ENCODE measurements at places on chromosomes 12 and 14. TPM values are rescaled to one million over a fixed set of nuclear protein-coding genes. Genes with fewer than 3 reads are reported as not detected.

IAPP gene
- total RNA-seq: not detected

RTL1 gene
- total RNA-seq: 0.37 TPM

ARMH4 gene
- total RNA-seq: 39.9 TPM

- no peak for DNase-seq
Measured at GRCh38 chr12:126430921-126431320, 1365.7 kb downstream of the AACS start.

DNA sequence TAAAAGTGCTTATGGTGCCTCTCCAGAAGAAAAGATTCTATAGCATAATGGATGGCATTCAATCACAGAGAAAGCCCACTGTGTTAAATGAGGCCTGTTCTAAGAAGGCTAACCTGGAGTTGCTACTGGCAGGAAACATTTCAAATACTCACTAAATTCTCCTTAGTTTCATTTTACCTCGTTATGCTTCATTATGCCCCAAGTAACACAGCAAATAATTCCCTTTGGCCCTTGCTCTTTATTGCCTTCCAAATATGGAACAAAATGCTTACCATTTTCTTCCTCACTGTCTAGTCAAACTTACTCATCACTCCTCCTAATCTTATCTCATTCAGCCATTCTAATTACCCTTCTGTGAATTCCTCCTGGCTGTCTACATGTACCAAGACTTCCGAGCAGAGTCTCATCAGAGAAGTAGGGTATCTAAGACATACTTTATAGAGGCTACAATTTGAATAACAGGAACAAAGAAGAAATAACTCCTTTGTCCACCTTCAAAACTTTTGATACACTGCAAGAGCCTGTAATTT is 292.1 kb upstream of the CLEC14A start:
- DNase-seq: no peak

NEUROD4 gene
- 0.11 TPM for total RNA-seq

RIN3 gene
- 9.1 TPM for total RNA-seq

GRCh38 chr12:92471551-92471950 is 231.2 kb upstream of the PLEKHG7 start:
- no peak for DNase-seq

- DNase-seq: no peak
Measured at GRCh38 chr14:74459289-74459946, 33.4 kb upstream of the SYNDIG1L start.

- DNase-seq: no peak
Measured at GRCh38 chr14:105156414-105157375, 11.9 kb downstream of the JAG2 start.

DNA sequence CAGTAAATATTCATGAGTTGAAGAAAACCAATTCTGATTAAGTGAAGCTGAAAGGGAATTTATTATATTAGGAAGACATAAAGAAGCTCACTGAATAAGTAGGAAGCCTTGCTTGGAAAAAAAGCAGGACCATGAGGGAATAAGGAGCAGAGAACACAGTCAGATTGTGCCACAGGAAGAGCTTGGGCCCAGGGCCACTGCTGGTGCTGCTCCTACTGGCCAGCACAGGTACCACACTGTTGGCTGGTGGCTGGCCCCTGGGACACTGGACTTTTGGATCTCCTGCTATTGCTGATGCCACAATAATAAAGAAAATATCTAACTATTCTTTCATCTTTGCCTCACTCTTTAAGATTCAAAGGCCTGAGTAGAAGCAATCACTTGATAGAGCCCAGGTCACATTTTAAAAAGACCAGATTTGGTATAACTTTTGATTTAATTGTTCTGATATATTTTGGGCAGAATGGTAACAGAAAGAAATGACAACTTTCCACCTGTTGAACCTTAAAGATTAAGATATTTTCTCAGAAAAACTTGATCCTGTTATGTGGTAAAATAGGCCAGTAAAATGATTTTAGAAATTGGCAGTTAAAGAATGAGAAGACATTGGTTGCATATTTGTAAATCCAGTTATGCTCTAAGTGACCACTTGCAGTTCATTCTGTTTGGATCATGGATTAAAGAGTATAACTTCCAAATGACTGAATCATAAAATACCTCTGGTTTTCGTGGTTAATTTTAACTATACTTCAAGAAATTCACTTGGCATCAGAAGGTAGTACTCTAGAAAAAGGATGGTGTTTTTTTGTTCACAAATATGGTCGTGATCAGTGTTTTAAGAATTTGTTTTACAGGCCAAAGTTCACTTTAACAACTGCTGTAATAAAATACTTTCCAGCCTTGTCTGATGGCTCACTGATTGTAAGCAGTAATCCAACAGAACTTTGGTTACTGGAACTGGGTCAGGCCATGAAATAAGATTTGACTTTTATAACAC is 68.3 kb downstream of the DERA start:
- DNase-seq: no peak

SDS gene
- not detected for total RNA-seq

DNA sequence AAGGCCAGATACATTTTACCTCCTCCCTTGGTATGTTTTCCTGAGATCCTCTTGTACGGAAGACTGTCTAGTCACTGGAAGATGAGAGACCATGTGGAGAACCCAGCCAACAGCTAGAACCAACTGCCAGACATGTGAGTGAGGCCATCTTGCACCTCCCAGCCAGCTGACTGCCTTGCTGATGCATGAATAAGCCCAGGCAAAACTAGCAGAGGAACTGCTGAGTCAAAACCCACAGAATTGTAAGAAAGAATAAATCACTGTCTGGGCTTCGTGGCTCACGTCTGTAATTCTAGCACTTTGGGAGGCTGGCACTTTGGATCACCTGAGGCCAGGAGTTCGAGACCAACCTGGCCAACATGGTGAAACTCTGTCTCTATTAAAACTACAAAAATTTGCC is 160.0 kb downstream of the TPH2 start:
- DNase-seq: no peak

DNA sequence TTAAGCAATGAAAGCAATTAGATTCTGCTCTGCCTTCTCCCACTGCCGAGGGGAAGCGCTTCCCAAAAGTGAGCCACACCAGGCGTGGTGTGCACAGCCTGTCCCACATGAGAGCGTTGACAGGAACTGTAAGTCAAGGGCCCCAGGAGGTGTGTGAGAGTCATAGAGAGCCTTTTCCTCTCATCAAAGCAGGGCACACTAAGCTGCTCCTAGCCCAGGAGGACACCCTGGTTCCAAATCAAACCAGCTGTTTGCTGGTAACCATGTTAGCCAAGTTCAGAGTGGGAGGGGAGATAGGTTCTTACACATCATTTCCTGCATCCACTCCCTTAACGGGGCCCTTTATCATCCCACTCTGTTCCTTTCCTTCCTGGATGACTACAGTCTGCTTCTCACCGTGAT is 98.3 kb downstream of the SPTSSA start:
- no peak for DNase-seq

COL2A1 gene
- total RNA-seq: 2.3 TPM

HOXC13 gene
- not detected for total RNA-seq

DNA sequence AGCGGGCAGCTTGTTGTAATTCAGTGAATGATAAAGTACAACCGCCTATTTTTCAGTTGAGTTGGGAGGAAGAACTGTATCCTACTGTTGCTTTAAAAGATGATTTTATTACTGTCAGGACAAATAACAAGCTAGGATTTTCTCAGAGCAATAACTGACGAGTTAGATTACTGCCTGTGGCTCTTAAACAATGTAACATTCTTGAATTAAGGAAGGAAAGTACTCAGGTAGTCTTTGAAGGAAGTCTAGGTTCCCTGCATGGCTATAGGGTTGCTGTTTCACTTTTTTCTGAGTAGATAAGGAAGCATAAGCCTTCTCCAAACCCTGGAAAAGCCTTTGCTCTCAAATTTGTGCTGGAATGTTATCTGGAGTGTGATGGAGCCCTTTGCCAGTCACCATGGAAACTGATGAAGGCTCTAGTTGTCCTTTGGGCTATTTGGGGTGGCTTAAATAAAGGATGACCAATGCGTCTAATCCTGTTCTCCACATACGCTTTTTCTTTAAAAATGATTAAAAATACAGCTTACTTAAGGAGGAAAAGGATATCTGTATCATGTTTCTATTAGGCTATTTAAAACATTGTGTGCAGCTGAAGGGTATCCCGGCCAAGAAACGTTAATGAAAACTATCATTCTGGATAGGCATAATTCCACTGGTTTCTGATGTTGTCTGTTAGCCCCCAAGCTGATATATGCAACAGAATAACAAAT is 17.7 kb downstream of the NUBPL start:
- DNase-seq: no peak

DNA sequence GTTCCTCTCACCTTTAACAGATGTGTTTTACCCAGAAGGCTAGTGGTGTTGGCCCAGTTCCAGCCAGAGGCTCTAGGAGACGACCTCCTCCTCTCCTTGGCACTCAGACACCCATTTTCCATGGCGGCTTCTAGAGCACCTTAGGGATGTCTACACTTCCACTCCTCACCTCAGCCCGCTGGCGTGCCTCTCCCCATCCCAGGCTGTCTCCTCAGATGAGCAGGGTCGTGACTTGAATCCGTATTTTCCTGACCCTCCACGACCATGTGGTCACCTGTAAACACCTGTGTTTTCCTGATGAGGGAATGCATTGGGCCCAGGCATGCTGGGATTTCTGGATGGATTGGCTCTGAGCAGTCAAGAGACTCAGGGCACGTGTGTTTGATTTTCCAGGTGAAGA is 21.8 kb upstream of the RIN3 start:
- DNase-seq: no peak

GRCh38 chr14:28012629-28013415 is 753.8 kb upstream of the FOXG1 start:
- no peak for DNase-seq

DNA sequence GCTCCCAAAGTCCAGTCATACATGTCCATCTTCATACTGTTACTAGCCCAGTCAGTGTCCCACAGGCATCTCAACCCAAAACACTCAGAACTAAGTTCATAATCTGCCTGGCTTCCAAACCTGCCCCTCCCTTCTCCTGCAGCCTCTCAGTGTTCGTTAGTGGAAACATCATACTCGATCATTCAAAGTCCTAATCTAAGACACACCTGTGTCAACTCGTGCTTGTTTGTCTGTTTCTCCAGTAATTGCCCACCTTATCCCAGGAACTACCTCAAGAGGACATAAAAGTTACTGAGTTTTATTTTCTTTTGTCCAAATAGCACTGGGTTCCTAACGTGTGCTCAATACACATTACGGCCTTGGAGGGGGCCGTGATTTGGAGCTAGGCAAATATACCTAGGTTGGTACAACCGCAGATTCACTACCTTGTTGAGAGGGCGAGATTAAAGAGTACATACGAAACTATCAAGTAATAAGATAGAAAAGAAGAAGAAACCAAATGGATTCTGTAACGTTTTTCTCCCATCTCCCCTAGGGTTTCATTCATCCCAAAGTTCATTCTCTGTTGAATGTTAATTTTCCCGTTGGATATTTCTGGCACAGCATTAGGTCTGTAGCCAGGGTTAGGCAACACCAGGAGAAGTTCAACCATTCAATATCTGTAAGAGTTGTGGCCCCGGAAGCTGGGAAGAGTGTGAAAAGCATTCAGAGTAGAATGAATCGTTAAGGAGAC is 3.2 kb downstream of the RNASE8 start:
- no peak for DNase-seq

- DNase-seq: no peak
Measured at GRCh38 chr12:12428047-12428446, 71.2 kb downstream of the BORCS5 start.

RNASE2 gene
- total RNA-seq: 1.3 TPM

DNA sequence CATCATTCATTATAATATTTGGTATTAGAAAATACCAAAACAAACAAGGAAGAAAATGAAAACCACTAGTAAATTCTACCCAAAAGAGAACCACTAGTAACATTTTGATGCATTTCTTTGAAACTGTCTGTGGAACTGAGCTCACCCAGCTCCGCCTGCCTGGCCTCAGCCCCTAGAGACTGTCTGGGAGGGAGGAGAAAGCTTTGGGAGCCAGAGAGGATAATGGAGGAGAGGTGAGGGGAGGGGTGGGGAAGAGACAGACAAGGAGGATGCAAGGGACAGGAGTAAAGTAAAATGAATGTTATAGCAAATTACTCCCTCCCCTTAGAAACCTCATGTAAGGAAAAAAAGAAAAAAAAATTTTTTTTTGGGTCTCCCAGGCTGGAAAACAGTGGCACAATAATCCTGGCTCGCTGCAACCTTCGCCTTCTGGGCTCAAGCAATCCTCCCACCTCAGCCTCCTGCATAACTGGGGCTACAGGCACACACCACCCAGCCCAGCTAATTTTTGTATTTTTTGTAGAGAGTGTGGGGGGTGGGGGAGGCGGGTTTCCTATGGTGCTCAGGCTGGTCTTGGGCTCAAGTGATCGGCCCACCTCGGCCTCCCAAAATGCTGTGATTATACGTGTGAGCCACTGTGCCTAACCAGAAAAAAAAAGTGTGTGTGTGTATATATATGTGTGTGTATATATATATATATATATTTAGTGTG is 3.2 kb upstream of the MMP19 start:
- no peak for DNase-seq

- no peak for DNase-seq
Measured at GRCh38 chr14:45048385-45048784, 35.5 kb upstream of the PRPF39 start.

DNA sequence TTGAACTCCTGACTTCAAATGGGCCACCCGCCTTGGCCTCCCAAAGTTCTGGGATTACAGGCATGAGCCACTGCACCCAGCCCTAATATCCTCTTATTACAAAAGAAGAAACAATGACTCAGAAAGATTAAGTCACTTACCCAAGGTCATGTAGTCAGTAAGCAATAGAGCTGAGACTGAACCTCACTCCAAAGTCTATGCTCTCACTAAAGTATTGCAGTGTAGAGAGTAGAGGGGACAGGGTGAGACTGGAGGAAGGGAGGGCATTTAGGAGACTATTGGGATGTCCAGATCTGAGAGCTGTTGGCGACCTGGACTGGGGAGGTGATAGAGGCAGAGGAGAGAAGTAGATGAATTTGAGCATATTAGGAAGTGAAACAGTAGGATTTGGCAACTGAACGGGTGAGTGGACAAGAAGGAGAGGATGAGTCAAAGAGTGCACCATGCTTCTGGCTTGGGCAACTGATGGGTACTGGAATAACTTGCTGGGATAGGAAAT is 11.8 kb downstream of the P2RX7 start:
- DNase-seq: no peak

GLT8D2 gene
- total RNA-seq: 101 TPM

All from urinary bladder (tissue), 4 donors.